DMS79 (cell line): ENCODE measurements at places on chromosomes 5 and 9.

DNA sequence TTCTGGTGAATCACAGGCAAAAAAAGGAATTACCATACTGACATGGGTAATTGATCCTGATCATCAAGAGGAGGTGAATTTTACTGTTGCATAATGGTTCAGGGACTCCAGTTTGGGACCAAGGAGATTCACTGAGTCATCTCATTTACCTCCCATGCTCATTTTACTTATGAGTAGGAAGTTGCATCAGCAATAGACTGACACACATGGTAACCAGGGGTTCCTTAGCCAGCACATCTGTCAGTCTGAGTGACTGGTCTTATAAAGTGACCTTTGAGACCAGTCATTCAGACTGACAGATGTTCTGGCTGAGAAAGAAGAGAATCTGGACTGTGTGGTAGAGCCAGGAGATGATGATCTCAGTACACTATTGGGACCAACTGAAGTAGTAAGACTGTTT, 384.6 kb upstream of the CD180 start:
- DNase-seq = no peak

GRCh38 chr5:65209341-65209740, 272.4 kb downstream of the ADAMTS6 start:
- DNase-seq = no peak

- DNase-seq = peak; percentile 60
Observed at GRCh38 chr5:178120607-178121357, 7.5 kb downstream of the N4BP3 start.

DNA sequence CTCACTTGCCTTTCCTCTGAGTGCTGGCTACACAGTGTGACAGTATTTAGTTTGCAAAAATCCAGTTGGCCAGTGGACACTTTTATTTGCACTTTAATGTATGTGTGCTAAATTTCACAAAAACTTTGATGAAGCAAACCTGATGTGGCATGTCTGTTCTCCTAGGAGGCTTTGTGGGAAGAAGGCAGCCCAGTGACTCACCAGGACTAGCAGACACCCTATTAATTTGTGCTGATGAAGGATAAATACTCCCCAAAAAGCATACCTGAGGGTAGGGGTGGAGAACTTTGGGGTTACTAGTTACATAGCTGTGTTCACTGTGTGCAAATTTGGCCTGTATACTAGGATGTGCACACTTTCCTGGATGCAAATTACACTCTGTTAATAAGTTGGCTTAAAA, 39.3 kb upstream of the IPPK start:
- DNase-seq = no peak

- DNase-seq = no peak
Observed at GRCh38 chr5:167392240-167392639, 899.2 kb upstream of the WWC1 start.

- no peak for DNase-seq
Observed at GRCh38 chr9:2367970-2368369, 253.6 kb upstream of the VLDLR start.

DNA sequence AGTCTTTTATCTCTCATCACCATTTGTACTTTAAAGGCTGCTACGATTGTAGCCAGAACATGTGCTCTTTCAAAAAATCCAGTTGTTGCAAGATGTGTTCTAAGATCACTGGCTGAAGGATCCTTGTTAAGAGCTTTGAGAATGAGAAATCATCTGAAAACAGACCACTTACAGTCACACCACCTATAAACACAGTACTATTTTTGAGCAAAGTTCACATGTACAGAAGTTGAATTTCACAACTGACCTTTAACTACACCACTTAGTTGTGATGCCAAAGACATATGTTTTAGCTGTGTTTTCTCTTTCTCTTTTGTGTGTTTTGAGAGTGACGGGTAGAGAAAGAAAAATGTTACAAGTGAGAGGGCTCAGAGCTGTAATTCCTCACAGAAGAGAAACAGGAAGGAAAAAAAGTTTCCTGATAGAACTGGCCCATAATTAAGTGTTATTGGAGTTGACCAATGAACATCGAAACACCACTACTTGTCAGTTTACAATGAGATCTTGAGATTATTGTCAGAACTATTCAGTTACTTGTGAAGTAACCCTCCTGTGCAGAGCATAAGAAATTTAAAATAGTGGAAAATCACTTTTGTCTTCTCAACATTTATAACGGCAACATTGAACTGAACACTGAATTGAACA, 245.4 kb downstream of the MLLT3 start:
- DNase-seq = no peak

GRCh38 chr5:126808521-126808988, 31.6 kb downstream of the LMNB1 start:
- DNase-seq = no peak

DNA sequence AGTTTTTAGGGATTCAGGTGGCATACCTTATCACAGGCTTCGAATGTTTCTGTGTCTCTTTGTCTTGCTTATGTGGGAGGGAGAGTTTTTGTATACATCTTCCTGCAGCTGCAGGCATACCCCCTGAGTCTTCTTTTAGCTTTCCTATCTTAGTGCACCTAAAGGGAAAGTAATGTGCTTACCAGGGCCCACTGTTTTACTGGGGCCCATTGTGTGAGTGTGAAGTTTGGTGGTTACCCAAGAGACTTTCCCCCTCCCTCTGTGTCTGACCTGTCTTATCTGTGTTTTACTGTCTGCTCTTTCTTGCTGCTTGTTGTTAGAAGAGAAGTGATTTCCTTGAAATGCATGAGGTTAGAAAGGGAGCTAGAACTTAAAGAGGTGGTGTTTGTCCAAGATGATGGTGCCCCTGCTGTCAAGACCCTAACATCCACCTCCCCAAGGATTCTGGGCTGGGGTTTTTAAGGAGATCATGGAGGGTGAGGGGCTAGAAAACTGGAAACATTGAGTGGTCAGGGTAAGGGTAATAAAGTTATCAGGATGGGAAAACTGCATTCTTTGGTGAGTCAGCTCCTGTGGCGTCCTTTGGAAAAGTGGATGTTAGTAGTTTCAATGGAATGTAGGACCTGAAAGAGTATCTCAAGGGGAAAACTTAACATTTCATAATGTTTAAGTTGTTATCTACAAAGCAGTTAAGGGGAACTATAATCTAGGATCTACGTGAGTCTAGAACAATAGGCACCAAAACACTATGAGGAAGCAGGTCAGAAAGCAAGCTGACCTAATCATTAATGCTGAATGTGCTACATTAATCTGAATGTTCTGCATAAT, 583.5 kb upstream of the TUSC1 start:
- DNase-seq = no peak

DNA sequence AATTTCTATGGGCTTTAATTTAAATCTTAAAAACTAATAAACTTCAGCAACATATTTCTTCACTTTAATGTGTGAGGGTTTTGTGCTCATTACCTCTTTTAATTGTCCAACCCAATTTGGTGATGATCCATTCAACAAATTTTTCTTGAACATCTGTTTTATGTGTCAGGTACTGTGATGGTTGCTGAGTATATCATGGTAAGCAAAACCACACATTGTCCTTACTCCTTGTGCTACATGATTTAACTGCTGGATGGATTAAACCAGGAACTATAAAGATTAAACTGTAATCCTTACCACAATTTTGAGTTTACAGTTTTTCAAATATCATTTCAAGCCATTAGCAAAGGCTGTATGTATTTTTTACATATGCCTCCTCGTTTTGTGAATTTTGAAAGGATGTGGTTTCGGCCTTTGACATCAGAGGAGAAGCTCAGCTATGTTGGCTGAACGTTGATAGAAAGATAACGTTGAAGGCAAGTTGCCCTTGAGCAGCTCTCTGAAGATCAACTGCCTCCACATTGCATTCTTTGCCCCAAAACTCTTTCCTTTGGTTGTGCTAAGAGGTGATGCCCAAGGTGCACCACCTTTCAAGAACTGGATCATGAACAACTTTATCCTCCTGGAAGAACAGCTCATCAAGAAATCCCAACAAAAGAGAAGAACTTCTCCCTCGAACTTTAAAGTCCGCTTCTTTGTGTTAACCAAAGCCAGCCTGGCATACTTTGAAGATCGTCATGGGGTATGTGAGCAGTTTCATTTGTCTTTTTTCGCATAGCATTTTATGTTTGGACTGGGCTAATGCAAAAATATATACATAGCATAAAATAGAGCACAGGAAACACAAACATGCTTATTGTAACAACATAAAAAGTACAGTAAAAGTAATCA, at the start of gene ITK:
TSS of gene ITK (plus strand) at position 467 of the 891 bp plus-strand sequence. CDS start at position 605, 138 bp downstream.
- no peak for DNase-seq

- no peak for DNase-seq
Observed at GRCh38 chr5:35672995-35673394, 55.3 kb downstream of the SPEF2 start.
